ENCODE measurements at places on chromosomes 5 and 9.

GRCh38 chr9:89522261-89522958, 24.5 kb upstream of the SEMA4D start:
- DNase-seq = no peak

GRCh38 chr5:96067894-96068614, 106.4 kb upstream of the ELL2 start:
- DNase-seq = peak; percentile 84

- no peak for DNase-seq
These were observed 365.7 kb downstream of the OSTF1 start for GRCh38 chr9:75454043-75454442.

- no peak for DNase-seq
These were observed 4.9 kb downstream of the PCDHGC5 start for GRCh38 chr5:141493500-141494422.

GRCh38 chr9:87088621-87089365, 141.5 kb upstream of the GAS1 start:
- DNase-seq = no peak

GRCh38 chr5:37799865-37800421, 39.9 kb downstream of the GDNF start:
- DNase-seq = no peak

DNA sequence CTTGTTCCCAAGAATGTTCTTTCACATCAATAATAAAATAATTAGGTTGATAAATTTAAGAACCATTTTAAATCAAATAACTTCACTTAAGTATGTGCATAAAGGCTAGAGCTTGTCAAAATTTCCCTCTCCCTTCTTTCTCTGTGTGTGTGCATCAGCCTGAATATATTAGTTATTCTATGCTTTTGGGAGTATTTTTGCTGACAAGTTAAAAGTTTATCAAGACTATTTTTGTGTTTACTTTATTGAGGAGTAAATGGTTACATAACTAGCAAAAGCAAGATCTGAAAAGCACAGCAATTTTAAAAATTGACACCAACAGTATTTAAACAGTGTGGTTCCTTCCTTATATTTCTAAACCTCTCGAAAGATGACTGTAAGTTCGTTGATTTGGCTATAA, 261.7 kb downstream of the ISL1 start:
- DNase-seq = no peak

DNA sequence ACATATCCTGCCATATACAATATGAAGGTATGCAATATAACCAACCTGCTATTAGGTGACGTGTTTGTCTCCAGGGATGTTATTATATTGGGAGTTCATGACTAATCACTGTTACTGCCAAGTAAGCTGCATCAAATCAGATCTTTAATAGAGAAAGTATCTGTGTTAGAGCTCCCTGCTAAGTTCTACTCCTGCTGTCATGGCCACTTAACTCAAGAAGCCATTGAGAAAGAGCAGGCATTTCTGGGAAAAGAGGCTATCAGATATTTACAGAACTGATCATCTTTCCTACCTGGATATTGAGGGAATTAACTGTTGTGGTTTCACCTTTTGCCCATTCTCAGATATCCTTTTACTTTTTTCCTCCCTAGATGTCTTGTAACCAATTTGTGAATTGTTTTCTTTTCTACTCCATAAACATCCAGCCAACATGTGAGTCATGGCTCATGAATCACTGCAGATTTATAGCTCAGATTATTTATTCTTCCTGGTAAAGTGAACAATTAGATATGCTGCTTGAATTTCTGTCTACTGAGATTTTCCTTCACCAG, 634.8 kb upstream of the FAM174A start:
- DNase-seq = no peak

DNA sequence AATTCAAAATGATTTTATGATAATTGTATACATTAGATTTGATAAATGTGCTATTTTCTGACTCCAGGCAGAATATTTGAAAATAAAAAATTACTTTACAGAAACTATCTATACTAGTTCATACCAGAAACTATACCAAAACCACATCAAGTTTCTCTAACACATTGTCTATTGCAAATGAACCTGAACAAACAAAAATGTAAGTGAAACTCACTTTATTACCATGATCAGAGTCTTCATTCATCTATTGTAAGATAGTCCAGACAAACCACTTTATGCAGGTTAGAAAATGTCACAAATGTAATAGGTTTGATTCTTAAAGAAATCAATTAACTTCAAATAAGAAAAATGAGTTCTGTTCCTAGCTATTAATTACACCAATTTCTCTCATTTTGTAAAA, 99.4 kb downstream of the OXCT1 start:
- no peak for DNase-seq

DNA sequence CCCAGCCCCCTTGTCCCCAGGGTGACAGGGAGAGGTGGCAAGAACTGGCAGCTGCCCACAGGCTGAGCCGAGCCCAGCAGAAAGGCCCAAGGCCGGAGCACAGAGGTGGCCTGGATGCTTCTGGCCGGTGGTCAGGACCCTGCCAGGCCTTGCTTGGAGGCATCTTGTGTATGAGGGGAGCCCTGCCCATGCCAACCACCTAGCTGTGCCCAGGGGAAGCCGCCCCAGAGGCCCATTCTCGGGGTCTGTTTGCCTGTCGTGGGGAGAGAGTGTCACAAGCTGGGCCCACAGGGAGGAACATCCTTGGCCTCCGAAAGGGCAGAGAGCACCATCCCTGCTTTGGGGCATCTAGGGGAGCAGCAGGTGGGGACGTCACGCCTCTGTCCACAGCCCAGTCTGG, 10.0 kb downstream of the NKD2 start:
- DNase-seq = no peak

DNA sequence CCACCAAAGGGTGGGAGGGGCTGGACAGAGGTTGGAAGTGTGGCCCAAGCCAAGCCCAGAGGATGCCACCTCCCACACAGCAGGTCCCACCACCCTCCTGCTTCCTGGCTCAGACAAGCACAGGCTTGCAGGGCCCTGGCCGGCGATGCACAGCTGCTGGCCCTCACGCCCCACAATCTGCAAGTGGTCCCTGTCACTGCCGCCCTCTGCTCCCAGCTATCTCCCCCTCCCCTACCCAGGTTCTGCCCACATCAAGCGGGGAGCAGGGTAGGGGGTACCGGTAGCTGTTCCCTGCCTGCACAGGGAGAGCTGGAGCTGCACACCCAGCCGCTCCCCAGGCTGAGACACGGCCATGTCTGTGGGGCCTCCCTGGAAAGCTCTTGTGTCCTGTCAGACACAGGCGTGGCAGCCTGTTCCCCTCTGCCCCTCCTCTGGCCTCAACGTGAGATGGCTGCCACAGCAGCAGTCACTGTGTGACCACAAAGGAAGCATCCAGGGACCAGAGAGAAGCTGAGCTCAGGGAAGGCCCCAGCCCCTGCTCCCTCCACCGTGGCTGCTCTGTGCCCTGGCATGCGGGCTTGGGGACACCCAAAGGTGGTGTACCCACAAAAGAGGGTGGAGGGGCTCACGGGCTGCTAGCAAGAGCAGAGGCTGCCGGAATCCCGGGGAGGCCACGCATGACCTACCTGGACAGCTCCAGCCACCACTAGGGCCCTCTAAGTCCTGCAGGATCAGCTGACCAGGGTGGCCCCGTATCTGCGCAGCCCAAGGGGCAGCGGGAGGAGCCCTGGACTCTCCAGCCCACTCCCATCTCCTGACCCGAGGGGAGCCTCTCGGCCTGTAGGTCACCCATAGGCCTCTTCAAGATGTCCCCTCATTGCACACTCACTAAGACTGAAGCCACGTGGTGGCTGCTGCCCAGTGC, 10.9 kb upstream of the ZDHHC11 start:
- DNase-seq = no peak
